Daoy (cell line): ENCODE measurements at places on chromosomes 2 and 18. TPM values are rescaled to one million over a fixed set of nuclear protein-coding genes. Genes with fewer than 3 reads are reported as not detected.
A peak's percentile ranks its signal among the peaks of the same experiment; 100 is the strongest.

NGEF gene
- 0.17 and 3.3 TPM in 2 replicates for total RNA-seq

CRACDL gene
- 0.33 and 1.3 TPM in 2 replicates for total RNA-seq

TIMM21 gene
- 40.9 and 57.9 TPM in 2 replicates for total RNA-seq

MYL12A gene
- 161 and 207 TPM in 2 replicates for total RNA-seq

PARD3B gene
- total RNA-seq = 0.63 and 1.3 TPM in 2 replicates

- peak; percentile 48 for DNase-seq
Observed at GRCh38 chr18:59268721-59269562, 4.3 kb downstream of the RAX start.

GRCh38 chr2:128631698-128632500 lies 313.2 kb upstream of the HS6ST1 start:
- DNase-seq = no peak

- no peak for DNase-seq
Observed at GRCh38 chr2:160322320-160322719, 122.2 kb upstream of the ITGB6 start.

- no peak for DNase-seq
Observed at GRCh38 chr2:239455436-239456203, 54.8 kb upstream of the HDAC4 start.

DNA sequence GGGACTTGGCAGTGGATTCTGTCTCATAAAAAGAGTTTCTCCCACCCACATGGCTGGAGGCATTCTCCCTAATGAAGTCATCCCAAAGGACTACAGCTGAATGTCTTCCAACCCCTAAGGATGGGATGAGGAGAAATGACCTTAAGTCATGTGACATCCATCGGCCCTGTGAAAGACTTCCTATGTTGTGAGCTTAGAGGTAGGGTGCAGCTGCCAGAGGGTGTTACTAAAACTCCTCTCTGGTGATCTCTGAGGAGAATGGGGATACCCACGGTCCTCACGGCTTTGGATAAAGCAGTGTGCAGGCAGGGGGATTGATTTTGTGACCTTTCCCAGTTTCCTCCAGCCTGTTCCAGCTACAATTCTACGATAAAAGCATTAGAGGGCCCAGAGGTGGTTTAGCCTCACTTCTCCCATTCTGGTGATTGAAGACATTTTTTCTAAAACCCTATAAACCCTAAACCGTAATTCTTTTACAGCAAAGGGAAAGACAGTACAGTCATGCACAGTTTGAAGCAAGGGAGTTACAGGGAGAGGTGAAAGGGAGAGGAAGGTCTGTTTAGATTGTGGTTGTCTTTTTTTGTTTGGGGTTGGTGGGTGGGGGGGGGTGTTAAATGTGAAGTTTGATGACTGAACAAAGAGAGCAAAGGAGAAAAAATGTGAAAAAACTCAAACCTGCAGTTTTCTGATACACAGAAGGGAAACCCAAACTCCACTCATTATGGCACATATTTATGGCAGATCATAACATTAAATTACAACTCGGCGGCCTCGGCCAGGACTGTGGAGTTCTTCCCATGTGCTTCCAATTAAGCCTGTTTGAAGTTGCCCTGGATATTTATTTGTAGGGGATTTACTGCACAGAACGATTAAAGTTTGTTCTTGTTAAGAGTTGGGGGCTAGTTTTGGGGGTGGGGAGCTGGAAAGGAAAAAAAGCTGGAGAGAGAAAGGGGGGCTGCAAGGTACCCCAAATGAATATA lies 26.6 kb upstream of the SLC14A2 start:
- peak; percentile 33 for DNase-seq

DNA sequence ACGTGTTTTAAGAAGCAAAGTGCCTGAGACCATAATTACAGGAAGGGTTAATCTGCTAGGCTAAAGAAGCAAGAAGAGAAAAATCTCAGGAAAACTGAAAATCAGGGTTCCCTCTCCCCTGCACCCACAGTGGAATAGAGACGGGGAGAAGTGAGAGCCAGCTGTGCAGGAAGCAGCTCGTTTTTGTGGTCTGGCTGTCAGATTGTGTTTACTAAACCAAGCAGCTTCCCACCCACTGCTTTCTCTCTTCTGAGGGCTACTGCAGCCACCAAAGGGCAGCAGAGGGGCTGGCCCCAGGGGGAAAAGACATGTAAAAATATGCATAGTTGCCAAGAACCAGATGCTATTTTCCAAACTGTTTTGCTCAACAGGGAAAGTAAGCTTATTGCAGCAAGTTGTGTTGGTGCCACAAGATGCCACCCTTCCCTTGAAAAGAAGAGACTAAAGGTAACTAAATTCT lies 72.6 kb upstream of the THUMPD2 start:
- DNase-seq = peak; percentile 18

GRCh38 chr2:217223222-217223930 lies 363.5 kb upstream of the TNP1 start:
- peak; percentile 80 for DNase-seq

GRCh38 chr2:189179570-189179950 lies at the start of gene COL5A2:
Gene COL5A2 (minus strand): TSS chr2:189179761. CDS start chr2:189179604, 157 bp downstream.
- DNase-seq = peak; percentile 48
